ENCODE measurements at places on chromosomes 13 and 19.

GRCh38 chr13:85366759-85367417, 432.3 kb downstream of the SLITRK6 start:
- no peak overlapping the region for H3K27ac ChIP-seq
- DNase-seq = no peak

DNA sequence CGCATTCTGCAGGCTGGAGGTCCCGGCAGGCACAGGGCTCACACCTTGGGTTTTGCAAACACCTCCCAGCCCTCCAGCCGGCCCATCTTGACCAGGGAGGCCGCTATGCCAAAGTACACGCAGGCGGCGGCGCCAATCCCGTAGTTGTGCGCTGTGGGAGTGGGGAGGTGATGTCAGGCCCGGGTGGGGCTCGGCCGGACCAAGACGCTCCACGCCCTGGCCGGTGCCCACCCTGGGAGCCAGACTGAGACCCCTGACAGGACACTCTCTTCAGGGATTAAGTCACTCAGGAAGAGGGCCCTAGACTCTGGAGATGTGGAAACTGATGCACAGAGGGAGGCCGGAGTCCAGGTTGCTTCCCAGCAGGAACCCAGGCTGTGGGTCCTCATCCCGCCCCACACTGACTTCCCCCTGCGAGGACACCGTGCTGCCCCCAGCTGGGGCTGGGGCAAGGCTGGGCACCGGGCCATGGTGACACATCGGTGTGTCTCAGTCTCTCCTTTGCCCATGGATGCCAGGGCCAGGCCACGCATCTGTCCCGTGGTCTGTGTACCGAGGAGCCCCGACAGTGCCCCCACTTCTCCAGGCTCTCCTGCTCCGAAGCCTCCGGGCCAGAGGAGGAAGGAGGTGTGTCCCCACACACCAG, 8.8 kb downstream of the NDUFA11 start:
- no peak for DNase-seq
- H3K27ac ChIP-seq = no peak overlapping the region
- no peaks in the 10 kb centered on the region for H3K27me3 ChIP-seq
- peaks cover 23% of the 10 kb centered on the region for H3K36me3 ChIP-seq
- H3K4me3 ChIP-seq = no peak overlapping the region

GRCh38 chr13:112674412-112675365, 15.1 kb upstream of the ATP11A start:
- H3K4me3 ChIP-seq = no peak overlapping the region
- H3K36me3 ChIP-seq = no peaks in the 10 kb centered on the region
- H3K27ac ChIP-seq = no peak overlapping the region
- H3K4me1 ChIP-seq = no peaks in the 10 kb centered on the region

- H3K4me1 ChIP-seq = peaks cover 11% of the 10 kb centered on the region
- no peak overlapping the region for H3K27ac ChIP-seq
- no peaks in the 10 kb centered on the region for H3K27me3 ChIP-seq
- no peaks in the 10 kb centered on the region for H3K36me3 ChIP-seq
Measured at GRCh38 chr13:98797456-98797855, 45.0 kb upstream of the SLC15A1 start.

DNA sequence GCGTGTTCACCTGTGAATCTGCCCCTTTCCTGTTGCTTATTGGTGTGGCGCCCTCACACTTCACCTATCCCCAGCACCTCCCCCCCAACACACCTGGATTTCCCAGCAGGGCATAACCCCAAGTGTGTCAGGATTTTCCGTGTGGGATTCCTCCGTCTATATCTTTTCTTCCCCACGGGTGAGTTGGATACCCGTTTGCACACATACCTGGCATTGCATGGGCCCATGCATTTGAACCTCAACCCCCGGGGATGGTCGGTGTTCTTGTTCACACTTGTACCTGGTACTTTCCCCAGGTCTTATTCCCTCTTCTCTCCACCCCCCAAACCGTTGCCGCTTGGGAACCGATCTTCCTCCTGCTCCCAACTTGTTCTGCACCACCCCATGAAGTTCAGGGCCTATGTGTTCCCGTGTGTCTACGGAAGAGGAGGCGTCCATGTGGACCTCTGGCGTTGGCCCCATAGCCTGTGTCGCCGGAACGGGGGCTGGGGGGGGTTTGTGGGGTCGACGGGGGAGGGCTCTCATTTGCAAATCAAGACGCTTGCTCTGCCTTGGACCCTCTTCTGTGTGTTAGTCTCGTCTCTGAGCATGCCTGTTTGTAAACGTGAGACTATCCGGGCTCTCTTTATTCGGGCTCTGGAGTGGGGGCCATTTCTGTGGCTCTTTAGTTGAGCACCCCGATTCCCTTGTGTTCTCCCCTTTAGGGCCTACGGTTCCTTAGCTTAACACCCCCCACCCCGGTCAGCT, 1.7 kb downstream of the PRR12 start:
- H3K27me3 ChIP-seq = no peaks in the 10 kb centered on the region
- peaks cover 24% of the 10 kb centered on the region for H3K4me1 ChIP-seq
- no peak for DNase-seq
- peak overlapping the region; percentile 91 for H3K27ac ChIP-seq

DNA sequence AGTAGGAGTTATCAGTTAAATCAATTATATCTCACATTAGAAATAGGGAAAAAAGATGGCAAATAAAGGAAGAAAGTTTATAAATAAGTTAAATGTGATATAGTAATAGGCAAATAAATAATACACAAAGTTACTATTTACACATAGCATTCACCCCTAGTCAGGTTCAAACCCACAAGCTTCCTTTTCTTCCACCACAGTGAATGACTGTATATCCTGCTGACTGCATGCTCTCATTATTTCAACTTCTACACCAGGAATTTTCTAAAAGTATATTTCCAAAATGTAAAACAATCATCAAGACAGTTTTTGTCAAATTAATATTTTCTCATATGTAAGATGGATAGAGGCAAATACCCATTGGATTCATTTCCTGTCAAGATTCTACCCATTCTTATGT, 548.6 kb upstream of the SLITRK5 start:
- no peaks in the 10 kb centered on the region for H3K4me1 ChIP-seq
- no peaks in the 10 kb centered on the region for H3K36me3 ChIP-seq

DNA sequence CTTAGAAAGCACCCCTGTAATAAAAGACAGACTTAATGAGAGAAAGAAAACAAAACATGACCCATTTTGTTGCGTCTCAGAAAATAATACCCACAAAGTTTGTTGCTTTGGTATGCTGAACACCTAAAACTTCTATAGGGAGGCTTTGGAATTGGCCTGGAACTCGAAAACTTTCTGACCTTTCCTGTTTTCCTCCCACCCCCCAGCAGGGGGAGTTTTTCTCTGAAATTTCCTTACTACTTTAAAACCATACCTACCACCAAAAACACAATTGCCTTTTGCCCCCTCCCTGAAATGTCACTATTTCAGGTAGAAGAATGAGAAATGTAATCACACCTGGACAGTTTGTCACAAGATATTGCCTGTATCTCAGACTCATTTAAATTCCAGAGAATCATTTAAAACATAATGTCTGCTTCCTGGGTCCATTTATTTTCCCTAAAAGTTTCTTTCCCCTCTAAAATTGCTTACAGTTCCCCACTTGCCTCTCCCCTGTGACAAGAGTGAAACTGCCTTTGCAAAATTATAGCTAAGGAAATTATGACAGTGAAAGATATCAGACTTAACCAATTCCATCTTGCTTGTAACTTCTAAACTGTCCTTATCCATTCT, 2700.2 kb downstream of the PCDH9 start:
- H3K4me1 ChIP-seq = no peaks in the 10 kb centered on the region
- H3K36me3 ChIP-seq = no peaks in the 10 kb centered on the region
- H3K27me3 ChIP-seq = no peaks in the 10 kb centered on the region
- no peak overlapping the region for H3K27ac ChIP-seq
- DNase-seq = no peak

GRCh38 chr13:110421061-110421460, 114.0 kb downstream of the COL4A2 start:
- H3K4me1 ChIP-seq = peaks cover 19% of the 10 kb centered on the region
- no peaks in the 10 kb centered on the region for H3K27me3 ChIP-seq
- H3K27ac ChIP-seq = no peak overlapping the region
- H3K4me3 ChIP-seq = no peak overlapping the region
- no peaks in the 10 kb centered on the region for H3K36me3 ChIP-seq

GRCh38 chr19:34188408-34188807, 16.1 kb downstream of the LSM14A start:
- no peaks in the 10 kb centered on the region for H3K27me3 ChIP-seq
- H3K4me1 ChIP-seq = peaks cover 87% of the 10 kb centered on the region
- no peak overlapping the region for H3K27ac ChIP-seq

DNA sequence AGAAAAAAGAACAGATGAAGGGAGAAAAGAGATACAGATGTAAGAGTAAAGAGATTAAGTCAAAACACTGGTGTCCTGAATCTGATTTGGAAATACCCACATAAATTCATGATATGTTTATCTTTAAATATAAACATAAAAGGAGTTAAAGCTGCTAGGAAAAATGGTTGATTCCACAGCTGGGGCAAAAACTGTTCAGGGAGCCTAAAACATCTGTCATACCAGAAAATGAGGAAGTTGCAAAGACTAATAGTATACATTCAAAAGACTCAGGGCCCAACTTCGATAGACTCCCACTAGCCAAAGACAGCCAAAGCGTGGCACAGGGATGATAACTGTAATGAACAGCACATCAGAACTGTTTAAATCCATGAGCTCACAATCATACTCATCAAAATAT, 62.0 kb downstream of the ABCC4 start:
- H3K4me1 ChIP-seq = no peaks in the 10 kb centered on the region
- no peak for DNase-seq
- no peak overlapping the region for H3K4me3 ChIP-seq
- no peaks in the 10 kb centered on the region for H3K36me3 ChIP-seq
- no peak overlapping the region for H3K27ac ChIP-seq

GRCh38 chr13:106762708-106763107, 194.8 kb upstream of the ARGLU1 start:
- no peak for DNase-seq
- no peaks in the 10 kb centered on the region for H3K27me3 ChIP-seq
- no peak overlapping the region for H3K4me3 ChIP-seq
- H3K27ac ChIP-seq = no peak overlapping the region

DNA sequence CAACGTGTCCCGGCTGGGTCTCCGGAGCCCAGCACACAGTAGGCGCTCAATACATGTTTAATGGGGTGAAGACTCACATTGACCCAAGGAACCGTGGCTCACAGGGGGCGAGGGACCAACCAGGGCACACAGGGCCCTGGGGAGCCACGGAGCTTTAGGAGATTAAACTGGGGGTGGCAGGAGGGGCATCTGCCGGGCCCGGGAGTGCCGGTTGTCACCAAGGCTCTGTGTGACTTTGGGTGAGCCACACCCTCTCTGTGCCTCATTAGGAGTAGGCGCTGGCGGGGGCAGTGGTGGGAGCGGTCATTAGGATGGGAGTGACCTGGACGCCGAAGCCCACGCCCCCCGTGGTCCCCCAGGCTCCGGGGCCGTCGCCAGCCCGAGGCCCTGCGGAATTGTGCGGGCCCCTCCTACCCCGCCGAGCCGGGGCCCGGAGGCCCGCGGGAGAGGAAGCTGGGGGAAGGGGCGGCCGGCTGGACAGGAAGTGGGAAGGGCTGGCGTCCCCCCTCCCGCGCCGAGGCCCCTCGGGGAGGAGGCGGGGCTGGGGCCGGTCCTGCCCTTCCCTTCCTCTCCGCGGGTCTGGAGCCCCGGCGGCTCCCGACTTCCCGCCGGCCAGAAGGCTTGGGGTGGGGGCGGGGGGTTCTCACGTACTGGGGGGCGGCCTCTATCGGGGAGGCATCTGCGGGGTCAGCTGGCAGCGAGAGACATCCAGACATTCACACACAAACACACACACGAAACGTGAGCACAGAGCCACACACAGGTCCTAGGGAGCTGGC, 1.8 kb upstream of the SSBP4 start:
- no peaks in the 10 kb centered on the region for H3K27me3 ChIP-seq
- peaks cover 77% of the 10 kb centered on the region for H3K4me1 ChIP-seq
- DNase-seq = no peak
- peak overlapping the region; percentile 48 for H3K4me3 ChIP-seq
- no peaks in the 10 kb centered on the region for H3K36me3 ChIP-seq

DNA sequence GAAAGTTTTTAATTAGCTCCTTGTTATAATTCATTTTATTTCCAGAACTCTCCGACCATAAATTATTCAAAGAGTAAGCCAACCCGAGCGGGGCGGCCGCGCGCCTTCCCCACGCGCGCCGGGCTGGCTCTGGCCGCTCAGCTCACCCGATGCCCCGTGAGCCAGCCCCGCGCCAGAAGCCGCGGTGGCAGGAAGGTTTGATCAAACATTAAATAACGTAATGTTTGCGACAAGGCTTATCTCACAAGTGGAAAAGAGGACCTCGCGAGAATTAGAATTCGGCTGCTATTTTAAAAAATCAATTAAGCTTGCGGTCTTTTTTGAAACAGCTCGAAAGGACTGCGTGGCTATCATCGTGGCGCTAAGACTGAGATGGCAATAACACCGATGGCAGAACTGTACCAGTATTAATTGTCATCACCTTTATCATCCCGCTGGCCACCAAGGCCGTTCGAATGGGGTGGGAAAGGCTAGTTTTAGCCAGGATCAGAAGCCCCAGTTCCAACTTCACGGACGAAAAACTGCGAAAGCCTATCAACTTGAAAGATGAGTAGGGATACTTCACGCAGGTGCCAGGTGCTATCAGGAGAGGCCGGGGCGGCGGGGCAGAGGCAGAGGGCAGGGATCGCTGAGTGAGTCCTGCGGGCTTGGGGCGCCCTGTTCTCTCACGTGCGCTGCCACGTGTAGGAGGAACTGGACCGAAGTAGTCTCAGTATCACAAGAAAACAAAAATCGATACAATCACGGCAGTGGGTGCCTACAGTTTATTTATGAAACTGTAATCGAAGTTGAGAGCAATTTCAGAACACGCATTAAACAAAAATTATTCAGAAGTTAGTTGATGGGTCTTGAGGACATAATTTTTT, 6.4 kb downstream of the POU4F1 start:
- H3K27ac ChIP-seq = no peak overlapping the region
- H3K27me3 ChIP-seq = peaks cover 48% of the 10 kb centered on the region
- no peaks in the 10 kb centered on the region for H3K36me3 ChIP-seq
- no peak for DNase-seq
- H3K4me3 ChIP-seq = no peak overlapping the region
- peaks cover 26% of the 10 kb centered on the region for H3K4me1 ChIP-seq

DNA sequence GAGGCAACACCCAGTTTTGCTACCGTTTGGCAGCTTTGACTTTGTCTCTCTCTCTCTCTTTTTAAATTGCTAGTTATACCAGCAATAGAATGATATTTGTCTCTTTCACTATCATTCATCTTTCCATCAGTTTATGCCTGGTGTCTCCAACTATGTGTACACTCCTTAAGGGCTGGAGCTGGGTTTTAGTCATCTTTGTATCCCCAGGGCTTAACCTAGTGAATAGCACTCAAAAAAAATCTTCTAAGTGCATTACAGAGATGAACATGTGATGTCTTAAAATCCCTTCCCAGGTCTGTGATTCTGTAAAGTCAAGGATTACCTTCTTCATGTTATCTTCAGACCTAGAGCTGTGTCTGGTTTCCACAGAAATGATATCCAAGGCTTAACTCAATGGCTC, 7.8 kb upstream of the UBL3 start:
- no peaks in the 10 kb centered on the region for H3K27me3 ChIP-seq
- H3K27ac ChIP-seq = no peak overlapping the region
- H3K4me3 ChIP-seq = no peak overlapping the region
- DNase-seq = no peak

GRCh38 chr19:28927456-28927855, 285.5 kb downstream of the UQCRFS1 start:
- no peak for DNase-seq
- no peaks in the 10 kb centered on the region for H3K27me3 ChIP-seq
- no peak overlapping the region for H3K4me3 ChIP-seq
- no peaks in the 10 kb centered on the region for H3K4me1 ChIP-seq

Measured in vagina (tissue), 2 donors.